ENCODE measurements at places on chromosomes 3 and 15. TPM values are rescaled to one million over a fixed set of nuclear protein-coding genes. Genes with fewer than 3 reads are reported as not detected.

GRCh38 chr3:66554178-66554577 lies 53.4 kb upstream of the LRIG1 start:
- DNase-seq, result peak; percentile 65

DNA sequence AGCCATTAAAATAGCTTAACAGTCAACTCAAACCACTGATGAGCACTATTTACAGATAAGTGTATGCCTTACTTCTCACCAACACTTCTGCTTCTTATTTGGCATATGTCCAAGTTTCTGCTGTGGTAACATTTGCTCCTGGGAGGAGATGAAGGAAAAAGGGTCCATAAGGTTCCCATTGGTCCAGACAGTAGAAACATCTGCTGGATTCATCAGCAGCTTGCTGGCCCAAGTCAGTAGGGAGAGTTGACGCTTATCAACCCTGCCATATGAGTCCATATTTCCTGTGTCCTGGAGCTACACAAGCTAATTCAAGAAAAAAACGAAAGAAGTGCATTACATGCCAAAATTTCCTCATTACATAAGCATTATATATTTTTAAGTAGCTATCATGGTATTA lies 824.5 kb downstream of the CADM2 start:
- no peak for DNase-seq

The SCAANT1 gene
- total RNA-seq, result not detected

The SLC22A14 gene
- total RNA-seq, result not detected

The ALPK3 gene
- total RNA-seq, result under 0.01 TPM

DNA sequence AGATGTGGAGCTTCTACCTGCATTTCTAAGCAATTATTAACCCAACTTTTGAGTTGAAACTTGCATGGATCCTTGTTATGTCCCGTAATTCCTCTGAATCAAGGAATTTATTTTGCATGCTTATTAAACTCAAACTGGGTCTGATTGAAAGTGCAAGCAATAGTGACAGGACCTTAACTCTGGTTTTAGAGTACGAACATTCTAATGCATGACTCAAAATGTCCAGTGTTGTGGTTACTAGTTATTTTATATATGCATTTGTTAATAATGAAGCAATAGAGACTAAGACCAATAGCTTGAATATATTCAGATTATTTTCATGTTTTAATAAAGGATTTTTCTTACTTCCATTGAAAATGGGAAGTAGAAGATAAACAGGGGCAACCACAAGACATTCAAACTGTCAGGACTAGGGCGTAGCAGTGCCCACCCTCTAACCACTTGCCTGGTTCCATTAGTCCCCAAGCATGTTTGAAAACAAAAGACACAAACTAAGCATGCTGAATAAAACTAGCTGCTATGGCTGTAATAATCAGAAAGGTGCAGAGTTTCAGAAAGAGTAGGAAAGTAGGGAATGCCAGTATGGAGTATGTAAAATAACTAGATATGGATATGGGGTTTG lies 28.1 kb downstream of the OIP5 start:
- no peak for DNase-seq

The TCAIM gene
- 21.5 TPM for total RNA-seq

- DNase-seq, result peak; percentile 85
Observed at GRCh38 chr3:65170390-65171042, 482.7 kb upstream of the ADAMTS9 start.

The HDGFL3 gene
- 9.5 TPM for total RNA-seq

- no peak for DNase-seq
Observed at GRCh38 chr15:79248183-79248582, 34.3 kb upstream of the ANKRD34C start.

The CD80 gene
- not detected for total RNA-seq

The SNURF gene
- total RNA-seq, result 8.1 TPM

DNA sequence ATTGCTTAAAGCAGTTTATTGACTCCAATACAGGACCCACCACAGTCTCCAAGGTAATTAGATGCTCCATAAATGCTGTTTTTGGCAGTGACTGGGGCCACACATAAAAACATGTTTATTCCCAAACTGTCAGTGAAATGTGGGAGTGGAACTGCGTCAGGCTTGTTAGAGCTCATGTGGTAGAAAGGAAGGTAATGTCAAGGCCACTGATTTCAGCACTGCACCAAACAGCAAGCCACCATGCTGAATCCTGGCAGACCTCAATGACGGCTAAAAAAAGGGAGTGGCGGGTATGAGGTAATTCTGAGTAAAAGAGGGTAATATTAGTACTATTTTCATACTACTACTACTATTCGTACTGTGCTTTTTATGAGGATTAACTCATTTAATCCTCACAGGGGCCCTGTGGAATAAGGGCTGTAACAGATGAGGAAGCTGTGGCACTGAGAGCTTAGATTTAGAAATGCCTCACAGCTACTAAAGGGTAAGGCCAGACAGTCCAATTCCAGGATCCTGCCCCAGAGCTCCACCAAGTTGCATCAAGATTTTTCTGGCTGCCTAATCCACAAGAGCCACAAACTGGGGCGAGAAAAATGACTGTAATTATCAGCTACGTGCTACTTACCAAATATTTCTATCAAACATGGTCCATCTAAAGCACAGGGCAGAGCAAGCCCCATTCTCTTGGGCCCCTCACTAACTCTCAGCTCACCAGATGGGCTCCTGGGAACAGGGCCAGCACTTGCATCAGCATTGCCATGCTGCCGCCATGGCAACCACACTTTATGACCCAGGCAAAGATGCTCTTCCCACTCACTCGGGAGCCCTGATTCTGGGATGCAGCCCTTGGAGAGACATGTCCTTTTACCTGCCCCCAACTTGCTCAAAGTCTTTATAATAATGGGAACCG lies 83.6 kb upstream of the SPATA12 start:
- DNase-seq, result peak; percentile 67

GRCh38 chr15:42104095-42104891 lies 9.9 kb upstream of the PLA2G4D start:
- no peak for DNase-seq

The LTK gene
- total RNA-seq, result 0.18 TPM

The DPPA2 gene
- not detected for total RNA-seq

DNA sequence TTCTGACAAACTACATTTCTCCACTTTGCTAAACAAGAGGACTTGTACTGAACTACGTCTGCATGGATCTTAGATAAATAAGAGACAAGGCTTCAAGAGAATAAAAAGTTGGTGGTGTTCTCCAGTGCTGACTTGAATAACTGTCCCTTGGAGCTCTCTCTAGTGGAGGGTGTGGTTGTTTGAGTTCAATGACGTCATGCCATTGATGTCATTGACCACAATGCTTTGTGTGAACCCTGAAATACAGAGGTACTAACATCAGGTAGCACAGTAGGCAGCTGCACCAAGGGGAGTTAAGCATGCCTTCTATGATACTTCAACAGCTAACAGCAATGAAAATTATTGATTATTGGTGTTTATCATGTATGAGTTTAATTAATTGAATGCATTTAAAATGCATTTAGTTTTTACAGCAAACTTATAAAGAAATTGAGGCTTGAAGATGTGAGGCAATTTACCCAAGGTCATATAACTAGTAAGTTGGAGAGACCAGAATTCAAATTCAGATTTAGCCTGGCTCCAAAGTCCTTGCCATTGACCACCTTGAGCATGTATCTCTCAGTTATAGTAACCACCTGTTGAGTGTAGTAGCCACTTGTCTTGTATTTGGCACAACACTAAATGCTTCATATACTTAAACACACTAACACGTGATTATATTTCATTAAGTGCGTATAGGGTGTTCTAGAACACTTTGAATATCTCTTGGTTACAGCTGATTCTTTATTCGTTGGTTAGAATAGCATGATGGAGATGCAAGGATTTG lies 126.0 kb upstream of the ANKRD28 start:
- DNase-seq, result peak; percentile 7

The TERC gene
- total RNA-seq, result 57.0 TPM

The TPRG1 gene
- not detected for total RNA-seq

The HRH1 gene
- 13.1 TPM for total RNA-seq

DNA sequence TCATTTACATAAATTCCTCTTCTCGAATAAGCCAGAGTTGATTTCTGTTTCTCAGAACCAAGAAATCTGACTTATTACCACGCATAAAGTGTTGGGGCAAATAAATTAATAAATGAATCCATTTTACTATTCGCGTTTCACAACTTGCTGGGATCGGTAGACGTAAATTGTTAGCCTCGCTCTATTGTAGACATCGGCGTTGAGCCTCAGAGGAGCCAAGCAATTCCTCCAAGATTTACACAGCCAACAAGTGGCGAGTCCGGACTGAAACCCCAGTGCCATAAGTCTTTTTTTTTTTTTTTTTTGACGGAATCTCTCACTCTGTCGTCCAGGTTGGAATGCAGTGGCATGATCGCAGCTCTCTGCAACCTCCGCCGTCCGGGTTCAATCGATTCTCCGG lies 8.9 kb downstream of the KLHL6 start:
- DNase-seq, result no peak

- DNase-seq, result peak; percentile 39
Observed at GRCh38 chr3:168973206-168973605, 690.3 kb downstream of the MECOM start.

The KCNAB1 gene
- under 0.01 TPM for total RNA-seq

- DNase-seq, result no peak
Observed at GRCh38 chr3:98531622-98532274, at the start of gene GPR15. Gene GPR15, plus strand, starts transcription at chr3:98531978. Its CDS starts 56 bp downstream, at chr3:98532034.

DNA sequence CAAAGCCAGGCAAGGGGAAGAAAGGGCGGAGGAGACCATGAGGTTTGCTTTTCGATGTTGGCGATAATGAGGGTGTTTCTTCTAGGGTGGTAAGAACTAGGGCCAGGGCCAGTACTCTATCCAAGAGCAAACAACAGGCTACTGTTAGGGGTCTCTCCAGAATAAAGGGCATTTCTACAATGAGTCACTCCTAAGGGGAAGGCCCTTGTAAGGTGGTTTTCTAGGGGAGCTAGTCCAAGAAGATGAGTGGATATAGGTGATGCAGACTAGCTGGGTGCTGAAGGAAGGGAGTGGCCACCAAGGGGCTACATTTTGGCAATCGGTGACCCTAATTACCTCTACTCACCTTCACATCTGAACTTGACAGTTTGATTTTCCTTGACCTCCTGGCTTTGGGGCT lies 148.5 kb upstream of the HACD2 start:
- no peak for DNase-seq

DNA sequence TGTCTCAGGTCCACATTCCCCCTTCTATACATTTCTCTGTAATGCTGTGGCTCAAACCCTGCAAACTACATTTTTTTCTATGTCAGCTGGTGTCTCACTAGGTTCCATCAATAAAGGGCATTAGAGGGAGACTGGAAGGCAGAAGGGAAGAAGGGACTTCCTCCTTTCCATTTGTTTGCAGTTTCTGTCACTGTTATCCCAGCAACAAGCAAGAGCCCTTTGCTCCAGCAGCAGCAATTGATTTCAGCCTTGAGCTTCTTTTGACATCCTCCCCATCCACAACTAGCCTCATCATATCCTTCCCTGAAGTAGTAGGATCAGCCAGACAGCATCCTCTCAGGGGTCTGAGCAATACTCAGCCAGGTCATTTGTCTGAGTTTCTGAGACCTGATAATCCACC lies 5.3 kb upstream of the NCK1 start:
- DNase-seq, result no peak

- no peak for DNase-seq
Observed at GRCh38 chr3:118473343-118473742, 561.3 kb downstream of the IGSF11 start.

The ATP8B4 gene
- total RNA-seq, result 0.54 TPM

- DNase-seq, result no peak
Observed at GRCh38 chr3:97680696-97681095, 83.9 kb upstream of the ARL6 start.

The CILP gene
- total RNA-seq, result not detected

The YEATS2 gene
- total RNA-seq, result 43.0 TPM

The CALML4 gene
- 0.36 TPM for total RNA-seq

DNA sequence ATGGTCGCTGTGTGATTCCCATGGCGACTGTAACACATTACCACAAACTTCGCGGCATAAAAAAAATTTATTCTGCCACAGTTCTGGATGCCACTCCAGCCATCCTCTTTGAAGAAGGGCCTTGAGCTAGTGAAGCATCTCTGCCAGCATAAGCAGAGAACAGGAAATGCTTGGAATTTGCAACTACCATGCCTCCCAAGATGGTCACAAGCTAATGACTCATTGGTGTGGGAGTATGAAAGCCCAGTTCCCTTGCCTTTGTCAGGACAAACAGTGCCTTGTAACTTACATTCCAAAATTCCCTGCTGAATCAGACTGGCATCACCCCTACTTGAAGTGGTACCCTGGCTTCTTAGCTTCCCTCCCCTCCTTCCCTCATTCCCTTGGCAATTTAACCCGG lies 129.7 kb downstream of the PROS1 start:
- DNase-seq, result peak; percentile 76

The FRMD5 gene
- total RNA-seq, result 5.4 TPM

- DNase-seq, result no peak
Observed at GRCh38 chr3:15499536-15499935, 22.0 kb downstream of the COLQ start.

DNA sequence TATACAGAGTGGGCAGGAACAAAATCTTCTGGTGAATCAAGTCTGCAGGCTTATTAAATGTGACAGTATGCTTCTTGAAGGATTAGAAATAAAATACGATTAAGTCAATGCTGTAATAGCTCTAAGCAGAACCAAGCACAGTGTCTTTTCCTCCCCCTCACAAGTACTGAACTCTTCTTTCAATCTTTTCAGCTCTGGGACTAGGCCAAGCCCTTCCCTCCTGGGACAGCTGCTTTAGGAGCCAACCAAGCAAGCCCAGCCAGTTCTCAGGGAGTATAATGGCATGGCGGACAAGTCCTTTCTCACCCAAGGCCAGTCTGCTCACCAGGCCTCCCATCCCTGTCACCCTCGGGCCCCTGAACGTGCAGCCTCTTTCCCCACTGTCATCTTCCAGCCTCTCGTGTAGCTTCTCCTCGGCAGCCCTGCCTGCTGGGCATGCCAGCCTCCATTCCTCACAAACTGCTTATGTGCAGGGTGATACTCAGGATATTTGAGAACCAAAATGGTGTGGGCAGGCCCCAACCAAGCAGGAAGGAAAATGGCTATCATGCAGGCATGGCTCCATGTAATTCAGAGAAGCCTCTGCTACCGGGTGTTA lies 8.4 kb upstream of the PPP1R2 start:
- no peak for DNase-seq

DNA sequence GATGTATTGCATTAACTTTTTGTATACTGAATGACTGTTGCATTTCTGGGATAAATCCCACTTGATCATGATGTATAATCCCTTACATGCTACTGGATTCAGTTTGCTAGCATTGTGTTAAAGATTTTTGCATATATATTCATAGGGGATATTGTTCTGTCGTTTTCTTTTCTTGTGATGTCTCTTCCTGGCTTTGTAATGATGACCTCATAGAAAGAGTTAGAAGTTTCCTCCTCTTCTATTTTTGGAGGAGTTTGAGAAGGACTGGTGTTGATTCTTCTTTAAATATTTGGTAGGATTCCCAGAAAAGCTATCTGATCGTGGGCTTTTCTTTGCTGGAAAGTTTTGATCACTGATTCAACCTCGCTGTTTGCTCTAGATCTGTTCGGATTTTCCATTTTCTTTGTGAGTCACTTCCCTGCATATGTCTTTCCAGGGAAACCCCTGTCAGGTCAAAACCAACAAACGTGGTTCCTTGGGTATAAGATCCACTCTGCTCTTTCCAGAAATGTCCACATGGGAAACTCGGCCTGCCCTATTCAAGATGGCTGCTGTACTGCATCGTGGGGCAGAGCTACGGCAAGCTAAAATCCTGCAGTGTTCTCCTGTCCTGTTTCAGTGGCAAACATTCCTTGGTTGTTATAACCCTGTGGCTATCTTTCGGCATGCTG lies 120.4 kb downstream of the GABRG3 start:
- no peak for DNase-seq

The DPPA4 gene
- total RNA-seq, result not detected

All from IMR-90 (cell line).